NCI-H510A (cell line): ENCODE measurements at places on chromosomes 11 and 22.
A peak's percentile ranks its signal among the peaks of the same experiment; 100 is the strongest.

DNA sequence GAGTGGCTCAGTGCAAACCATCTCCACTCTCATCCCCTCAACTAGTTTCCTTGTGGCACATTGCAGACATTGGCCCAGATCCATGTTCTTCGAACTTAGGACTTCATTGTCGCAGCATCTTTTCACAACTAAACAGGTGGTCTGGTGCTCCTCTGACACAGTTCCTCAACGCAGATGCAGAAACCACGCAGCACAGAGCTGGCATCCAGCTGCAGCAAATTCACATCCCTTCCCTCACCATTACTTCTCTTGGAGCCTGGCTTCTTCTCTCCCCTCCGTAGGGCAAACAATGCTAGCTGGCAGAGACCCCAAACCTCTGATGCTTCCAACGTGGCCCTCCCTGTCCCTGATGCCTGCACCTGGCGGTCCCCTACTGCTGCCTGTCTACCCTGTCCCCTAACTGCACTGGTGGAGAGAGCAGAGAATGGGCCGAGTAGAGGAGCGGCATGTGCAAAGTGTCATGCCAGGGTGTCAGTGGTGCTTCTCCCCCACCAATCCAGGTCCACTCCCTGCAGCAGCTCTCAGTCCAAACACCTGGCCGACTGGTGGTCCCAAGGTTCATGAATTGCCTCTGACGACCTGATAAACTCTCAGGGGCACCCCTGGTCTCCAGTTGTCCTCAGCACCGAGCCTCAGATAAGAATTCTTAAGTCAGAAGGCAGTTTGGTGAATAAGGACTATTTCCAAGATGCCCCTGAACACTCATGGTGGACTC lies 18.1 kb downstream of the TMPRSS13 start:
- no peak for DNase-seq

DNA sequence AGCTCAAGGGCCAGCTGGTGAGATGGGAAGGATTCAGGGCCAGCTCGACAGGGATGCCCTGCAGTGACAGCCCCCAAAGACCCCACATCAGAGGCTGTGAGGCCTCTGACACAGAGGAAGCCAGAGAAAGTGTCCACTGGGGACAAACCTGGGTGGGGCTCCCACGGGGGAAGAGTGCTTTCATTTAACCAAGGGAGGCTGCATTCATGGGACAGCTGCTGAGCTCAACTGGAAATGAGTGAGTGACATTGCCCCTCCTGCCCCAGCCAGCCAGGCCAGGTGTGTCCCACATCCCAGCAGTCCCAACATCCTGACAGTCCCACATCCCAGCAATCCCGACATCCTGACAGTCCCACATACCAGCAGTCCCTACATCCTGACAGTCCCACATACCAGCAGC lies 61.0 kb downstream of the DHCR7 start:
- no peak for DNase-seq

DNA sequence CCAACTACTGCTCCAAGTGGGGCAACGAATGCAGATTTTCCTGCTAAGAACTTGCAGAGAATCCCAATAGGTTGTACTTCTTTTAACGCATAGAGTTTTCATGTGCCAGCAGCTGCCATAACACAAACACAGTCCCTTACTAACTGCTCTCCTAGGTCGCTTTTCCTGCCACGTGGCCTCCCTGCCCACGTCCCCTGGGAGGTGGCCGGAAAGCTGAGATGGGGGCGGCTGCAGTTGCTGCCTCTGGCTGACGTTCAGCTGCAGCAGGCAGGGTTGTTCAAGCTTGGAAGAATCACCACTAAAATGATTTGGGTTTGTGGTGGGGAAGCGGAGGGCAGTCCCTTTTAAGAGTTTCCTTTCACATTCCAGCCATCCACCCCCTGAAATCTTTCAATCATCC lies 39.3 kb downstream of the ZNF202 start:
- no peak for DNase-seq

DNA sequence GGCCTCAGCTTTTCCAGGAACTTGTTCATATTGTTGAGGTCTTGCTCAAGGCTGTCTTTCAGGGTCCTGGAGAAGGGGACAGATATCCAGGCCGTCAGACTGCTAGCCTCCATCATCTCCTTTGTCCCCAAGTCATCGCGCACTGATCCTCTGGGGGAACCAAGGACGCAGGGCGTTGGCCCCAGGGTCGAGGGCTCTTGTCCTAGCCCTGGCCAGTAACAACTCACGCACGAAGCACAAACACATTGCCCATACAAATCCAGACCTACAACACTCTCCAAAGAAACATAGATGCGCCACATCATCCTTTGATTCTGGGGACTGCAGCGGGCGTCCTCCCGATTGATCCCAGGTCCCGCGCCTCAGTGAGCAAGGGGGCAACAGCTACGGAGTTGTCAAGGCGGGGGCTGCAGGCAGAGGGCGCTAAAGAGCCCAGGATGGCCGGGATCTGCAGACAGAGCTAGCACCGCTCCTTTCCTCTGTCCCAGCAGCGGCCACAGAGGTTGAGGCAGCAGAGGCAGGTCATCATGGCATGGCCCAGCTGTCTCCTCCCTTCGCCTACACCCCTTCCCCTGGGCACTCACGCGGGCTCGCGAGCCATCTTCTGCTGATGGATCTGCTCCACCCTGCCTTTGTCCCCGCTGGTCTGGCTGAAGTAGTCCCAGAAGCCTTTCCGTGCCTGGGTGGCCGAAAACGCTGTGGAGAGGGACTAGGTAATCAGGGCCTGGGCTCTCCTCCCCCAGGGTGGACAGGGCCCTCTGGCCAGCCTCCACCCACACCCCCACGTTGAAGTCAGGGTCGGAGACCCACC lies 472 bp downstream of the APOA5 start:
- DNase-seq: peak; percentile 12
